ENCODE measurements at places on chromosomes 4 and X.

- no peak for DNase-seq
These were observed 88.9 kb upstream of the NDP start for GRCh38 chrX:44061968-44062614.

DNA sequence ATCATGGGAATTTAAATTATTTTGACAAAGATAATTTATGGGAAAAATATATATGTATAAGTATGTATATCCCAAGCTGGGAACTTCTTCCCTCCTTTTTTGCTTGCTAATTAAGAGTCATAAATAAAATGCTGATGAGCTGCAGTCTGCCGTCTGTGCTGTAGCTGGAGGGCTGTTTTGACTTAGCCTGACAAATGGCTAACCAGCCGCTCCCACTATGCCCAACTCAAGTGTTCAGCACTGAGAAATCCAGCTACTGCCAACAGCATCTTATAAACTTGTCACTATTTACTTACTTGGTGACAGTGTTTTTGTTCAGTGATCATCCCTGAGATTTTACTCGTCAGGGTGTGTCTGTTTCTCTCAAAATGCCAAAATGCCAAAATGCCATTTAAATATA is 171.2 kb upstream of the PGRMC2 start:
- DNase-seq, result no peak

DNA sequence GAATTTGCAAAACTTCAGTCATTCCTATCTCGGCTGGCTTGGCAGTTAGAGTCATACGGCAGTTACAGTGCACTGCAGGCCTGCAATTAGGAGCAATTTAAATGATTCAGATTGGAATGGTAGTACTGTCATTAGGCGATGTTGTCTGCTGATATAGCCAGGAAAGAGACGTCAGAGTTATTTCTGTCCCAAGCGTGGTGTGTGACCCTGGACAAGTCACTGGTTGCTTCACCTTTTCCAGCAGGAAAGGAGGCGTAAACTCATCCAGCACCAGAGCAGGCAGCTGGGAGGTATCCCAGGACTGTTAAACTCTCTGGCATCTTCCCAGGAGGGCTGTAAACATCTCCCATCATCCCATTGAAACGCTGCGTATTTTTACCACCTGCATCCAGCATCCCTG is 836 bp upstream of the LNX1 start:
- DNase-seq, result no peak

- no peak for DNase-seq
These were observed 196.9 kb upstream of the ANK2 start for GRCh38 chr4:112852601-112853000.

GRCh38 chr4:126448086-126448845 is 1133.5 kb downstream of the FAT4 start:
- no peak for DNase-seq

DNA sequence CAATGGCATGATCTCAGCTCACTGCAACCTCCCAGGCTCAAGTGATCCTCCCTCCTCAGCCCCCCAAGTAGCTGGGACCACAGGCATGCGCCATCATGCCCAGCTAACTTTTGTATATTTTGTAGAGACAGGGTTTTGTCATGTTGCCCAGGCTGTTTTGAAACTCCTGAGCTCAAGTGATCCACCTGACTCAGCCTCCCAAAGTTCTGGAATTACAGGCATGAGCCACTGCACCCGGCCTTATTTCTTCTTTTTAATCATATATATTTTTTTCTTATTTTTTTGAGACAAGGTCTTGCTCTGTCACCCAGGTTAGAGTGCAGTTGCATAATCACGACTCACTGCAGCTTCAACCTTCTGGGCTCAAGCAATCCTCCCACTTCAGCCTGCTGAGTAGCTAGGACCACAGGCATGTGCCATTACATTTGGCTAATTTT is 184.0 kb downstream of the TSPAN5 start:
- no peak for DNase-seq

- DNase-seq, result no peak
These were observed 17.8 kb upstream of the ARSJ start for GRCh38 chr4:113997206-113997605.

DNA sequence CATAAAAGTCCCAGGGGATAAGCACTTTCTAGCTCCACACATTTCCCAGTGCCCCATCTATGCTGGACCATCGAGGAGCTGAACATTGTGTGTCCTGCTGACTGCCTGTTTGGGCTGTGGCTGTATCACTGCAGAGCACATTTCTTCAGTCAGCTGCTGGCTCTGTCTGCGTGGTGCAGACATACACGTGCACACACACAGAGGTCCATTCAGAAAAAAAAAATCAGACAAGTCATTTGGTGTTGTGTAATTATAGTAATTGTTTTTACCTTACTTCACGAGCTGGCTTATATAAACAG is 1.1 kb upstream of the PDLIM3 start:
- no peak for DNase-seq

DNA sequence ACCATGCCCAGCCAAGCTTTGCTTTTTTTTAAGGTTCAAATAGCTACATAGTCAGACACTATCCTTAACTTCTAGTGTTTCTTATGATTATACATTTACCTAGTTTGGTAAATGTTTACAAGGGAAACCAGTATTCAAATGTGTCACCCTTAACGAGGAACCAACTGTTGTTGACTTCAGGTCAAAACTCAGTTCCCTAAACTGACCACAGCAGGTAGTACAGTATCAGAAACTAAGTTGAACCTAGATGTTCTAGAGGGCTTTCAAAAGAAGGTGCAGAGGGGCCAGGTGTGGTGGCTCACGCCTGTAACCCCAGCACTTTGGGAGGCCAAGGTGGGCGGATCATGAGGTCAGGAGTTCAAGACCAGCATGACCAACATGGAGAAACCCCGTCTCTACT is 11.3 kb downstream of the GPC4 start:
- DNase-seq, result no peak

DNA sequence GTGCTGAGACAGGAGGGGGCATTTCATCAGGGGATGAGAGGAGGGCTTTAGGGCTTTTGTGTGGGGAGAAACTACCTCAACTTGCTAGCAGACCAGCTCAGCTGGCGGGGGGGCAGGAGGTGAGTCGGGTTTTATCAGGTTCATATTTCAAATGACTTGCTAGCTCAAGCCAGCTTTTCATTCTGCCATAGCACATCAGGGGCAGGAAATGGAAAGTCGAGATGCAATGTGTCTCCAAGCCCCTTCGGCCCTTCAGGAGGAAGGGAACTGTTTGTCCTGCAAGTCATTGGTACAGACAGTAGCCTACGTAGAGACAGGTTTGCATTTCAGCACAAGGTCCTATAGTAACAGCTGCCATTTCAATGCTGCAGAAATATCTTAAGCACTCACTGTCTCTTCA is 194.1 kb downstream of the PTTG2 start:
- DNase-seq, result no peak

DNA sequence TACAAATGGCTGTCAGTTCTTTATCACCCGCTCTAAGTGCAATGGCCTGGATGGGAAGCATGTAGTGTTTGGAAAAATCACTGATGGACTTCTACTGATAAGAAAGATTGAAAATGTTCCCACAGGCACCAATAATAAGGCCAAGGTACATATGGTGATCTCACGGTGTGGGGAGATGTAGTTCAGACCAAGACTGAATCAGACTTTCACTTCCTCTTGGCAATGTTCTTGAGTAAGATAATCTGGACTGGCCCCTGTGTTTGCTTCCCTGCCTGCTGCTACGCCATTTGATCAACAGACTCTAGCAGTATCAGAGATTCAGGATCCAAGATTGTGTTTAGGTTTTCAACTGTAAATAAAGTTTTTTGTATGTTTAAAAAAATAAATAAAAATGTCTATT is 682.2 kb upstream of the AMOT start:
- no peak for DNase-seq

GRCh38 chr4:38612646-38613414 is 51.2 kb upstream of the KLF3 start:
- DNase-seq, result no peak

- DNase-seq, result no peak
These were observed 448 bp upstream of the TBC1D8B start for GRCh38 chrX:106802063-106802387.
